Esophagus squamous epithelium (tissue), 5 donors: ENCODE measurements at places on chromosomes 7 and 10. TPM values are rescaled to one million over a fixed set of nuclear protein-coding genes. Genes with fewer than 3 reads are reported as not detected.

The ARHGEF5 gene
- 59.3 TPM for total RNA-seq

DNA sequence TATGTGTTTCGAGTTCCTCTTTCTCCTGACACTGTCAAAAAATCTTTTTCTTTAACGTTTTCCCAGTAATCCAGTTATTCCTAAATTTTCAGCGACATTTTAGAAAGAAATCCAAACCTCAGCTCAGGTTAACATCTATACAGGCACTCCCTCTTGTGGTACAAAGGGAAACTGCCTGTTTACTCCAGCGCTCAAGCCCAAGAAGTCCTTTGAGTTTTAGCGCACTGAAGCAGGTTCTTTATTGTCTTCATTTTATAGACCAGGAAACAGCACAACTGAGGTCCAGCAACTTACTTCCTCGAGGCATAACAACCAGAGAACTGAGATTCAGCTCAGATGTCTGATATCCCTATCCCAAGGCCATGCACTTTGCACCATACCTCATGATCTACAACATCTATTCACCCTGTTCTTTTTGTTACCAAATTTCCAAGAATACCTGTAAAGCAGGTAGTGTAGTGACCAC is 287.2 kb upstream of the MKLN1 start:
- DNase-seq = no peak

GRCh38 chr10:24891823-24892222 is 60.6 kb downstream of the PRTFDC1 start:
- DNase-seq = no peak

The KLHL7 gene
- total RNA-seq = 20.5 TPM

DNA sequence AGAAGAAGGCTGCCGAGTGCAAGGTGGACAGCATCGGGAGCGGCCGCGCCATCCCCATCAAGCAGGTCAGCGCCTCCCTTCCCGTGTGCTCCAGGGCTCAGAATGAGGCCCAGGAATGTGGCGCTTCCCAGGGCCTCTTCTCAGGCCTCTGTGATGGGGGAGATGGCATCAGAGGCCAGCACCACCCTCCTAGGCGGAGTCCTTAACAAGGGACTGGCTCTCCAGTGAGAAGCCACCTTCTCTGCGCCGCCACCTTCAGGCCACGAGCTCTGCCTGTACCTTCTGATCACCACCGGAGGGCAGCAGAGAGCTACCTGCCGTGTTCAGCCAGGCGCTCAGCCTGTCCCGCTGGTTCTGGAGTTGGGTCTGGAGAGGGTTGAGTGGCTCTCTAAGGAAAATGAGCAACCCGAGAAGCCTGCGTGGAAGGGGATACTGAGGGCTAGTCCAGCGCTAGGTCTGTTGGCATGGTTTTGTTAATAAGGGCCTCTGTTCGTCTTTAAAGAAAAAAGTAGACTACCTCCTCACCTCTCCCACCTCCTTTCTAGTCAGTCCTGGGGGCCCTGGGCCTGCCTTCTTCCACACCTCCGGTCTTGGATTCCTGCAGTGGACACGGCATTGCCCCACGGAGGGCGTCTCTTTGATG is 37.7 kb downstream of the AGAP3 start:
- peak; percentile 17 for DNase-seq

DNA sequence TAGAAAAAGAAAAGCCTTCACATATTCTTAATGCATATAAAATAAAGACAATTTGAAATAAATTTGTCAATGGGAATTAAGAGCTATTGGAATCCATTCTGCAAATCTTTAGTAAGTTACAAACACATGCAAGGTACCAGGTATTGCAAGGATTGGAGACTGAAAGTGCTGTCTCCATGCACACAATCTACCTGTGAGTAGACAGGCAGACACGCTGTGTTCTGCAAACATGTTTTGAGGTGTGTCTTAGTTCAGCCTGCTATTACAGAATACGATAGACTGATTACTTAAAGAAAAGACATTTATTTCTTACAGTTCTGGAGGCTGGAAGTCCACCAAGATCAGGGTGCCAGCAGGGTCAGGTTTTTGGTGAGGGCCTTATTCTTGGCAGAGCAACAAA is 10.0 kb downstream of the NMT2 start:
- DNase-seq = no peak

- no peak for DNase-seq
These were observed 494.0 kb downstream of the TNS3 start for GRCh38 chr7:47087866-47088265.

DNA sequence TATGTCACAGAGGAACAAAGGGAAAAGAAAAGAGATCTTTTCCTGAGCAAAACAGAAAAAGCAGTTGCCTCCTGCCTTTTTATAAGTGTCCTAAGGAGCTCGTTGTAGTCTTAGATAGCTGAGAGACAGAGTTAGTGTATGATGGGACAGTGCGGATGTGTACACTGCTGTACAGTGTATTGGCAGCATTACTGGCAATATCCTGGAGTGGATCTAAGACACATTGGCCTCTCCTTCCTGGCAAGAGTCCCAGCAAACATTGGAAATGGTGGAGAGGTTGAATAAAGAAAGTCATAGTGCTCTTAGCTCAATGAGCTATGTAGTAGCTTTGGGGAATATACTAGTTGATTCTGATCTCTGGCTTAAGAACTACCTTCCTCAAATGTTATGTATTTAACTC is 22.7 kb downstream of the GARS1 start:
- DNase-seq = no peak

- no peak for DNase-seq
These were observed 10.7 kb downstream of the HIP1 start for GRCh38 chr7:75727881-75728593.

The HABP2 gene
- 0.09 TPM for total RNA-seq

DNA sequence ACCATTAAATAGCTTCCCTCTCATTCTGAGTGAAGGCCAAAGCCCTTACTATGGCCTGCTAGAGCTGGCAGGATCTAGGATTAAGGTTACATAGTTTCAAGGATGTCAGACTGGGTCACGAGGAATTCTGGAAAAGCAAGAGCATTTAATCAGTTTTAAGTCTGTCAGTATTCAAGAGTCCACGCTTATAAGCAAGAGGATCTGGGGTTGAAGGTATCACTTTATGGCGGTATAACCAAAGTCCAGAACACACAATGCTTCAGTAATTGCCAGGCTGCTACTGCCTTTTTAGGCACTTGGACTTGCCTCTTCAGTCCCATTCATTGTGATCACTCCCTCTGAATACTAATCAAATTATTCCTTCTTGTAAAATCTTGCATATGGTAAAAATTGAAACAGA is 101.0 kb downstream of the HBP1 start:
- no peak for DNase-seq

- no peak for DNase-seq
These were observed 80.0 kb upstream of the DDC start for GRCh38 chr7:50645186-50645585.

DNA sequence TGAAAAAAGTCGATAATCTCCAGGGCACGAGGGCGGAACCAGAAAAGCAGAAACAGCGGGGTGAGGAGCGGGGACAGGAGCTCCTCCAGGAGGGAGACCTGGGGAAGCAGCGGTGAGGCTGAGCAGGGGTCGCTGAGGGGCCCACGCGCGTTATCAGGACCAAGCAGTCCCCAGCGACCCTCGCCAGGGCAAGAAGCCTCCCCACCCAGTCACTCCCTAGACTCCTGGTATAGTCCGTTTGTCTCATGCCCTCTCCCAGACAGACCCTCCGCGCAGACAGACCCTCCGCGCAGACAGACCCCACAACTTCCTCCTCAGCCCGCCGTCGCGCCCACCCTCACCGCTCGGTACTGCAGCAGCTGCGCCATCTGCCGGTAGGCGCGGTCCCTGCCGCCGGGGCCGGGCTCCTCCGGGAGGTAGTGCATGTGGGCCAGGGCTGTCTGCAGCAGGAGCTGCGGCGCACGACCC is 6.3 kb downstream of the ATG9B start:
- no peak for DNase-seq
